ENCODE measurements at places on chromosomes 13 and 19.

- no peak for DNase-seq
These were observed at the start of gene EDDM13 for GRCh38 chr19:56272161-56272798. Gene EDDM13 (plus strand): TSS chr19:56272748. CDS start chr19:56272835, 87 bp downstream.

DNA sequence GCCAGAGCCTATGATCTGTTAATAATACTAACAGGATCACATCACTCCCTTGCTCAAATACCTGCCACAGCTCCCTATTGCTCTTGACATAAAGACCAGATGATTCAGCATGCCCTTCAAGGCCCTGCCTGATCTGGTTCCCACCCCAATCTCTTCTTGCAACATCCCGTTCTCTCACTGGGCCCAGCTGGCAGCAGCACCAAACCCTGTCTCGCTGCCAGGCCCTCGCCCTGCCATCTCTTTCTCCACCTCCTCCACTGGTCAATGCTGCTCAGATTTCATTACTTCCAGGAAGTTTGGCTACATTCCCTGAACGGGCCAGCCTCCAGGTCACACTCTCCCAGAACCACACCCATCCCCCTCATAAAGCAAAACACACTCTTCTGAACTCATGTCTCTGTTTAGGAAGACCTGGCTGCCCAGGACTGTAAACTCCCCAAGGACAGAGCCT is 8.6 kb upstream of the BCAT2 start:
- DNase-seq: peak; percentile 83

DNA sequence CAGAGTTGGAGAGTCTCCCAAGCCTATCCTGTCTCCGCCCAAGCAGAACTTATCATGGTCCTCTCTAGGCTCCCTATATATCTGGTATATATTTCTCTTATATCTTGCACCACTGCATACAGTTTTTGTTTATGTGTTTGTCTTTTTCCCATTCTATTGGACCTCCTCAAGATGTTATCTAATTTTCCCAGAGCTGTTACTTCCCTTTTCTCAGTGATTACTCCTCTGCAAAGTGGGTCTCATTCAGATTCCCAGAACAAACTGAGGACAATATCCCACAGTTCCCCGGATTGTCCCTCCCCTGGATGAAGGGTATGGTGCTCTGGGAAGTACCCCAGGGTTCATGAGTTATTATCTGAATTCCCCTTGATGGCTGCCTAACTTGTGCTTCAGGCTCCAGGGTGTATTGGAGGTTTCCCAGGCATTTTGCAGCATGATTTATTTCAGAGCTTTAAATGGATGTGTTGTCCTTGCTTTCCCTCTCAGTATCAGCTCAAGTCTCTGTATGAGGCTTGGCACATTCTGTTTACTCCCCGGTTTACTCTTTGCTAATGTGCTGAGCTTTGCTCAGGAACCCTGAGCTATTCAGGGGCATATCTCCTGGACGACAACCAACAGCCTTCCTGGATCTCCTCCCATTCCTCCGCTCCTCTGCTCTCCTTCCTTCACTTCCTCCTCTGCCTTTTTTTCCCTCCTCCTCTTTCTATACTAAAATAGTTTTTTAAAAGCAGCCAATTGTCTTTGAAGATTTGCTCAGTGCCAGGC is 329.3 kb downstream of the SPRY2 start:
- peak; percentile 16 for DNase-seq

DNA sequence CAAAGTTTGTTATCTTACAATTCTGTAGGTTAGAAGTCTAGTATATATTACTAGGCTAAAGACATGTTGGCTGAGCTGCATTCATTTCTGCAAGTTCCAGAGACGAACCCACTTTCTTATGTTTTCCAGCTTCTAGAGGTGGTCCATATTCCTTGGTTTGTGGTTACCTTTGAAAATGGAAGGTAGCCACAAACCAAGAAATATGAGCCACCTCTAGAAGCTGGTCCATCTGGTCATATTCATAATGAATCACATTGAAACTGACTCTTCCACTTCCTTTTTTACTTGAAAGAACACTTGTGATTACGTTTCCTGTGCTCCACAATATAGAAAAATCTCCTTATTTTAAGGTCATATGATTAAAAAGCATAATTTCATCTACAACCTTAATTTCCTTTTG is 943.0 kb upstream of the PCDH9 start:
- DNase-seq: peak; percentile 50

- DNase-seq: no peak
These were observed 460 bp upstream of the ZNF155 start for GRCh38 chr19:43983544-43983911.

GRCh38 chr13:45807520-45808099 is 43.9 kb downstream of the SIAH3 start:
- peak; percentile 39 for DNase-seq

DNA sequence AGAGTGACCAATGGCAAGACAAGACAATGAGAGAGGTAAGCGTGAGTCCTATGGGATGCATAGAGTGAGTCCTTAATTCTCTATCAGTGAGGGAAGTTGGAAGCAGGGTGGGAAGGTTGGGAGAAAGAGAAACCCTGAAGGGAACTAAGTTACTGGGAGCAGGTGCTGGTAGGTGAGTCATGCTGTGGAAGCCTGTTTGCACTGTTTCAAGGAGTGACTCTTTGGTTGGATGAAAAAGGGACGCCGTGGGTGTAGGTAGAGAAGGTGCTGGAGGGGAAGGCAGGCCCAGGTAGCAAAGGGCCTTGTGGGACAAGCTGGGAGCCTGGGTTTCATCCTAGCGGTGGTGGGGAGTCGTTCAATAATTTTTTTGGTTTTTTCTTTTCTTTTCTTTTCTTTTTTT is 21.9 kb downstream of the IGFL1 start:
- DNase-seq: no peak

DNA sequence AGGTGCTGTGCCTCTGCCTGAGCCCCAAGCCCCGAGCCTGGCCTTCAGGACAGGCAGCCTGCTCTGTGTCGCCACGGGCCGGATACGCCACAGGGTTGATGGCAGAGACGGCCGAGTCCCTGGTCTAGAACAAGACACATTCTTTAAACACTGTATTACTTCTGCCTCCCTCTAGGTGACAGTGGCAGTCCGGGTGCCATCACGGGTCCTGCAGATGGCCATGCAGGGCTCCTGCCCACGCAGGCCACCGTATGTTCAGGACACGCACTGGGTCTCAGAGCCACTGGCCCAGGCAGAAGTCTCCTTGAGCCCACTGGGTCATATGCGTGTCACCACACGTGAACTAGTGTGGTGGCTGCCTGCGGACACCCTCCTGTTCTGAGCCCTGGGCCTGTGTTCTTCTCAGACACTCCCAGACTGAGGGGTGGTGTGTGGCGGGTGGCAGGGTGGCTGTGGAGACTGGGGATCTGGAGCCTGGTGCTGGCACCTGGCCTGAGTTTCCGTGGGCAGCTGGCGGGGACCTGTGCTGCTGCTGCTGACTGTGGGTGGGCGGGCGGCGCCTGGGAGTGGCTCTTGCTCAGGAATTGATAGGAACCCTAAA is 4.4 kb downstream of the PLEKHJ1 start:
- no peak for DNase-seq

GRCh38 chr19:45400192-45400591 is 4.7 kb downstream of the PPP1R13L start:
- DNase-seq: no peak

GRCh38 chr19:30001791-30002190 is 59.8 kb downstream of the URI1 start:
- peak; percentile 31 for DNase-seq

GRCh38 chr19:29618871-29619270 is 12.8 kb downstream of the POP4 start:
- no peak for DNase-seq

- DNase-seq: peak; percentile 51
These were observed 8.8 kb upstream of the BBC3 start for GRCh38 chr19:47239610-47240296.
